Mucosa of gallbladder (tissue), 1 donor: ENCODE measurements at places on chromosomes 2 and 18. TPM values are rescaled to one million over a fixed set of nuclear protein-coding genes. Genes with fewer than 3 reads are reported as not detected.

- peak; percentile 20 for DNase-seq
Observed at GRCh38 chr2:10369269-10370255, 66.9 kb downstream of the HPCAL1 start.

NTSR2 gene
- not detected for total RNA-seq

GRCh38 chr18:41587976-41588375 is 367.1 kb upstream of the PIK3C3 start:
- DNase-seq, result no peak

EPC2 gene
- 30.8 TPM for total RNA-seq

DNA sequence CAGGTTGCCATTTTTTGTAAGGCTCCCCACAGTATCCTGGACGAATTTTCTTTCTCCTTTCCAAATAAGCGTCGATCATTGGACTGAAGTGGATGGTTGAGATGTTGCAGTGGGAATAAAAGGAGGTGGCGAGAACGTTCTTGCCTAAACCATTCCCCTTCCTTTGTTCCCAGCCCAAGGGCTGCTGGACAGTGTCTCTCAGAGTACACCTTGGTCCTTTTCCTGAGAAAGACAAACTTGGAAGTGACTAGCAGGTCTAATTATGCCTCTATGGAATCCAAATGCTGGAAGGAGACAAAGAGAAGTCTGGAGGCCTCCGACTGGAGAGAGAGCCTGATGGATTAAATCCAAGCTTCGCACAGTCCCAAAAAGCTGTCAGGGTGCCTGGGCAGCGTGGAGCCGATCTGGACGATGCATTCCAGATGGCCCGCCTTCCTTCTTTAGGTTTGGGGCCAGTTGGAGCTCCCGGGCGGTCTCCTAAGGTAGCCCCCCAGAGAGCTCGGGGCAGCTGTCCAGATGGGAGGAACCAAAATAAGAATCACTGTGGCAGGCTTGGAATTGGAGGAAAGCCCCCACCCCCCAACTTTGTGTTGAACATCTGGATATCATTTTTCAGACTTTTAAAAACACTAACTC is 186.8 kb downstream of the TMEM247 start:
- peak; percentile 72 for DNase-seq

SCYGR4 gene
- total RNA-seq, result not detected

- no peak for DNase-seq
Observed at GRCh38 chr18:48418539-48419276, 9.5 kb upstream of the ZBTB7C start.

DNA sequence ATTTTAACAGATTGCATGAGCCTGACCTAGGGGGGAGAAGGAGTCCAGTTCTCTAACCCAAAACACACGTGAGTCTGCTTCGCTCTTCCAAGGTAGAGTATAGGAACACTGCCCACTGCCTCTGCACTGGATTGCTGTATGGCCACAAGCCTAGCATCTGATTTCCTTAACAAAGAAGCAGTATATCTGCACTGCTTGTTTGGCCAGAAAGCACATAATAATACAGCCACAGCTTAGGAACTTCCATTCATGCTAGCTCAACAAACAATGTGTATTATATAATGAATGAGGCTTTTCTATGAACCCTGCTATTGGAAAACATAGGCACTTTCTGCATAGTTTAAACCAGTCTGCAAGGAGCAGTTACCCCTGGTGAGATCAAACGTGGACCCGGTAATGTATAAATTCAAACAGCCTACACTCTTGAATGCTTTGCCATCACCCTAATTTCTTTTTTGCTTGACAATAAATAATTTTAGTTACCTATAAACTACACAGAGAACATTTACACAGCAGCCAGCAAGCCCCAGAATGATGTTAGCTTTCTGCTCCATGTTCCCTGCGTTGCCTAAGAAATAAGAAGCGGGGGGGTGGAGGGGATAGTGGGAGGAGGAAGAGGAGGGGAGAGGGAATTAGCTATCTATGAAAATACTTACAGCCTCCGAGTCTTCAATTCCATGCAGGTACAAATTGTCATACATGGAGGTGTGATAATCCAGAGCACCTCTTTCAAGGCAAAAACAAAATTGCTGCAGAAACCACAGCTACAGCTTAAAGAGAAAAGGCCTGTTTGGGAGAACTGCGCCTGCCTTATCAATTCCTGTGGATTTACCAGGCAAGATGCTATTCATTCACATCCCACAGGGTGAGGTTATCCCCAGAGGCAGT is 125.6 kb downstream of the CACNB4 start:
- no peak for DNase-seq

- no peak for DNase-seq
Observed at GRCh38 chr2:209121691-209122090, 302.2 kb upstream of the MAP2 start.

DNA sequence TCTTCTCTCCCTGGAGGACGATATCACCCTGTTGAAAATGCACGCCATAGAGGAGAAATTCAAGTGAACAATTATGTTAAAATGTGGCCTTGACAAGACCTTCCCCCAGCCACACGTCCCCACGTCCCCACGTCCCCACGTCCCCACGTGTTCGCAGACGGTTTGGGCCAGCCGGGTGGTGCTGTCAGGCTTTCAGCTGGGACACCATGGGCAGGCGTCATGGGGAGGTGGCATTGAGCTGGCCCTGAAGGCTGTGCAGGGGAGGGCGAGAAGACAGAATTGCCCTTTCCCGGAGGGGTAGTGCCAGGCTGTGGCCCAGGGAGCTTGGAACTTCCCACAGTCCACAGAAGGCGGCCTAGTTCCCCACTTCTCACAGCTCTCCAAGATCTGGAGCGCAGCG is 240.7 kb upstream of the RAB6C start:
- no peak for DNase-seq

ELOA2 gene
- not detected for total RNA-seq

CDK5R2 gene
- total RNA-seq, result 0.14 TPM

GALM gene
- 32.6 TPM for total RNA-seq

GRCh38 chr18:12031846-12032245 is 50.5 kb downstream of the IMPA2 start:
- DNase-seq, result no peak

PIGN gene
- 24.2 TPM for total RNA-seq

STRADB gene
- 52.2 TPM for total RNA-seq

LAMA1 gene
- 0.49 TPM for total RNA-seq

TFCP2L1 gene
- 73.0 TPM for total RNA-seq

GALNT13 gene
- 0.23 TPM for total RNA-seq

- DNase-seq, result no peak
Observed at GRCh38 chr2:10720306-10720705, 1.1 kb upstream of the ATP6V1C2 start.

GRCh38 chr18:57709335-57709734 is 87.7 kb upstream of the NARS1 start:
- DNase-seq, result no peak

DNA sequence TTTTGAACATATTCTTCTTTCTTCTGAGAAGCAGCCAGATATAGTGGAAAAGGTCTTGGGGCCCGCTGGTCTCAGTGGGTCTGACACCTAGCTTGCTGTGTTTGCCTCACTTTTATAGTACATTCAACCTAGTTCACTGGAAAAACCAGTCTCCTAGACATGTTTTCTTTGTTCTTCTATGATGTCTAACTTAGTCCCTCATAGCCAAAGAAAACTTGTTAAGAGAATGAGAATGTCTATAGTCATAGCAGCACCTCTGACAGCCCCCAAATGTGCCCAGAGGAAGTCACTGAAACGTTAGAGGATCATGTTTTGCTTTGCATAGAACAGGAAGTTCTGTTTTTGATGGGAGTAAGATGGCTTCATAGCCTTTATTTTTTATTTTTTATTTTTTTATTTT is 40.3 kb downstream of the TNFRSF11A start:
- DNase-seq, result no peak

LGALSL gene
- total RNA-seq, result 19.9 TPM

TUBB8B gene
- total RNA-seq, result not detected

GRCh38 chr2:70709275-70710037 is 58.5 kb downstream of the ADD2 start:
- no peak for DNase-seq

GRCh38 chr2:118813111-118813510 is 34.3 kb downstream of the EN1 start:
- no peak for DNase-seq

TMX3 gene
- 28.5 TPM for total RNA-seq

GRCh38 chr2:222608081-222608480 is 47.8 kb downstream of the FARSB start:
- no peak for DNase-seq

DNA sequence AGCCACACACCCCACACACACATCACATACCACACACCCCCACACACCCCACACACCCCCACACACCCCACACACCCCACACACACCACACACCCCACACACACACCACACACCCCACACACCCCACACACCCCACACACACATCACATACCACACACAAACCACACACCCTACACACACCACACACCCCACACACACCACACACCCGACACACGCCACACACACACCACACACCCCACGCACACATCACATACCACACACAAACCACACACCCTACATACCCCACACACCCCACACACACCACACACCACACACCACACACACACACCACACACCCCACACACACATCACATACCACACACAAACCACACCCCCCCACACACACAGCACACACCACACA is 22.4 kb downstream of the TWIST2 start:
- DNase-seq, result no peak

DNA sequence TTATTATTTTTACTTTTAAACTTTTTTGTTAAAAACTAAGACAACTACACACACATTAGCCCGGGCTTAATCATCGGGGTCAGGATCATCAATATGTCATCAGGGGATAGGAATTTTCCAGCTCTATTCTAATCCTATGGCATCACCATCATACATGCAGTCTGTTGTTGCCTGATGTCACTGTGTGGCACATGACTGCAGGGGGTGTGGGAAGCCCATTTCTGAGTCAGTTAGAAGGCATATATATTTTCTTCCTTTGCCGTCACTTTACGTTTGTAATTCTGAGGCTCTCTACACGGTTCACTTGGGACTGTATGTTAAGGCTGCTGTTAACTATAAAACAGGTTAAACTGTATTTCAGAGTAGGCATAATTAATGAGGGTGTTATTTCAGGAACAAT is 144.4 kb upstream of the ITGA6 start:
- DNase-seq, result no peak

- peak; percentile 21 for DNase-seq
Observed at GRCh38 chr18:67145586-67146292, 370.8 kb downstream of the DSEL start.

PLEKHH2 gene
- 20.5 TPM for total RNA-seq

FABP1 gene
- total RNA-seq, result 1.5 TPM

GRCh38 chr18:45829855-45830254 is 4.4 kb downstream of the SIGLEC15 start:
- no peak for DNase-seq

- no peak for DNase-seq
Observed at GRCh38 chr2:202765436-202765835, 106.1 kb downstream of the ICA1L start.

- DNase-seq, result no peak
Observed at GRCh38 chr18:5817816-5818215, 77.5 kb downstream of the TMEM200C start.

- DNase-seq, result no peak
Observed at GRCh38 chr2:28681158-28681571, 70.5 kb upstream of the PPP1CB start.

HAAO gene
- 20.9 TPM for total RNA-seq

DNA sequence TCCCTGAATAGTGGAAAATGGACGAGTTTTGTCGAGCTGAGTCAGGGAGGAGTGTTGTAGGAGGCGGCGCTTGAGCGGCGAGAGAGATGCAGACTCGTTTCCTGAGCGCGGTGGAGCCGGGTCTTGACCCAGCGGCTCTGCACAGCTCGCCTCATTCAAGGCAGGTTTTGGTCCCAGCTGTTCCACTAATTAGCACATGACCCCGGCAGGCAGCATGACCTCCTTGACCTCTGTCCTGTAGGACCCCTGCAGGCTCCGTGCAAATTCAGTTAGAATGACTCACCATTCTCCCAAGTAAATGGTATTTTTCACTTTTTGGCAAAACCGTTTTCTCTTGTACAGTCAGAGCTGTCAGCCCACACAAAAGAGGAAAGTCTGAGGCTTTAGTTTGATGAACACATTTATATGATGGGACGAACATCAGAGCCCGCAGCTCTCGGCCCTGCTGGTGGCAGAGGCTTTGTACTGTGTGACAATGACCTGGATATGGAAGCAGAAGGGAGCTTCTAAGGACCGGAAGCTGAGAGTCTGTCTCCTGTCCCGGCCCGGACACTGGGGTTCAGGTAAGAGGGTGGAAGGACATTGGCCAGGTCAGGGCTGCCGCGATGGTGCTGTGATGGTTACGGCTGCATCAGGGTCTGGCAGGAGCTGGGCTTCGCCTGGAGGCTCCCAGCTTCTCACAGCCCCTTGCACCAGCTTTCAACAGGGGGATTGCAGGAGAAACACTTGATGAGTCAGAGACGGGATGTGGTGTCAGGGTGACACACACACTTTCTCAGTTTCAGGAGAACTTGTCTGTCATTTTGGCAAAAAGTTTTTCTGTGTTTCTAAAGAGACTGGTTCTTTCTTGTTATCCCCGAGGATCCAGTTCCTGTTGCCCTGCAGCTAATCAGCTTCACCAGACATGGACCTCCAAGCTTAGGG is 29.9 kb upstream of the ALKAL2 start:
- no peak for DNase-seq

PTPRM gene
- 61.5 TPM for total RNA-seq

- DNase-seq, result no peak
Observed at GRCh38 chr2:226652983-226653765, 146.4 kb downstream of the IRS1 start.

GRCh38 chr2:216932863-216933548 is 73.1 kb upstream of the TNP1 start:
- peak; percentile 19 for DNase-seq

CARF gene
- 9.6 TPM for total RNA-seq

DNA sequence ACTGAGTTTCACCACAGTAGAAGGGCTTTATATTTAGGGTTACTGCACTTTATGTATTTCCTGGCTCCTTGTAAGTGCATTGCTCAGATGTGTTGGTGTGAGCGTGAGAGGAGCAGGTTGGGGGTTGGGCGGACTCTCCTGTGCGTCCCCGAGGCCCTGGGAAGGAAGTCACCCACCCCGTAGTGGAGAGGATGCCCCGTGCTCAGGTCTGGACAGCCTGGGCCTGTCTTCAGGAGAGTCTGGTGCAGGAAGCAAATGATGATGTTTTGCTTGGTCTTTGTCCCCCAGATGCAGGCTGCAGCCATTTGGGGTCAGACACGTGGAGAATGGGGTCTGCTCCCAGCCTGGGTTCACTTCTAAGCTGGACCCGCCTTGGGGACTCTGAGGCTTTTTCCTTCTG is 182.8 kb downstream of the LDLRAD4 start:
- no peak for DNase-seq

NT5DC4 gene
- 0.12 TPM for total RNA-seq

GRCh38 chr2:12087671-12088380 is 341.4 kb downstream of the LPIN1 start:
- DNase-seq, result no peak
